ENCODE measurements at places on chromosomes 4 and X.

GRCh38 chrX:150094996-150095395 is 156.7 kb upstream of the EOLA2 start:
- DNase-seq = no peak

- DNase-seq = no peak
These were observed 40.1 kb upstream of the RPA4 start for GRCh38 chrX:96843566-96843965.

DNA sequence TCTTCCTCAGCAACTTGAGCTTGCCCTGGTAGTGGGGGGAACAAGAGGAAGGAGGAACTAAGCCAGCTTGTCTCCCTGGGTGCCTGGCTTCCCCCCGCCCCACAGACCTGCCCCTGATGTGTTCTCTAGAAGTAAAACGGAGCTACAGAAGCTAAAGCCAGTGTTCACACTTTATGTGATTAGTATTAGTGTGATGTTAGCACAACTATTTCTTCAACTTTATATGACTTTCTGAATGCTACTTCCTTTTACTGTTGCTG is 10.7 kb downstream of the RGS12 start:
- no peak for DNase-seq

GRCh38 chr4:81898862-81899504 is 427.3 kb upstream of the RASGEF1B start:
- no peak for DNase-seq

DNA sequence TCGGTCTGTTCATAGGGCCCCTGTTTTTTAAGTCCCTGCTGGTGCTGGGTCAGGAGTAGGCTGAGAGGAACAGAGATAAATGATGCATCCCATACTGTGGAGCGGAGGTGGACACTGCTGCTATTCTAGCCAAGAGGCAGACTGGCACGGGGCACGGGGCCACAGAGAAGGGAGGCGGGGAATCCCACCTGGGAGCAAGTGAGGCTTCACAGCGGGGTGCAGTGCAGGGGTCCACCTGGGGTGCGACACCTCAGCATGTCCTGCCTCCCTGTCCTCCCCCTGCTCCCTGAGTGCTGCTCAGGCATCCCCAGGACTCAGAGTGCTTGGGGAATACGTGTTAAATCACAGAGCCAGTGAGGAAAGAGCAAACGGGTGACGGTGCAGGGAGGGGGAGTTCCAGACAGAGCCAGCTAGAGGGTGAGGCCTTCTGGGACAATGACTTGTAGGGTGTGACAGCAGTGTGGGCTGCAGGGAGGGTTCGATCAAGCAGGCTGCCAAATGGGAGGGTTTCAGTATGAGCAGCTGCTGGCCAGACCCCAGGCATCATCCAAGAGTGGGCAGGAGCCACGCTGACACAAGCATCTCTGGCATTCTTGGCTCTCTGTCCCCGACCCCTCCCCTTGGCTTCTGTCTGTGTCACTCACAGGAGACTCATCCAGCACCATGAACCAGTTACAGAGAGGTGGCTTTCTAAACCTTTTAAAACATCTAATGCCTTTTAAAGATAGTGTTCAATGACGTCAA is 13.7 kb upstream of the HTRA3 start:
- no peak for DNase-seq
